ENCODE measurements at places on chromosomes 2 and 18.

- no peak for DNase-seq
Observed at GRCh38 chr2:19725392-19725791, 176.4 kb downstream of the TTC32 start.

GRCh38 chr2:112181571-112182290 is 43.5 kb downstream of the FBLN7 start:
- DNase-seq: no peak

DNA sequence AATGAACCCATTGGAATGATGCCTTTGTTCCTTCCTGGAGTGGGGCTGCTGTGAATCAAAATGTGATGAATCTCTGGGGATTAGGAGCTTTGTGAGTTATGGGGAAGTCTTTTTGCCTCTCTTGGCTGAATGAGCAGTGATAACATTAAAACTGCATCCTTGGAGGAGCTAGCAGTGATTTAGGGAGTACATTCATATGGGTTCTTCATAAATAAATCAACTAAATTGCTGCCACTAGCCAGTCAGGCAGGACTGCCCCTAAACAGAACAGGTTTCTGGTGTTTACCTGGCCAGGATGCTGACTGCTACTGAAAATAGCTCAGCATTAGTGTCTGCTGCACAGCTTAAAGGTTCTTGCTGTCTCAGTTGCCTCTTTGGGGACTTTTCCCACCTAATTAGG is 244.5 kb upstream of the MEX3C start:
- DNase-seq: no peak

DNA sequence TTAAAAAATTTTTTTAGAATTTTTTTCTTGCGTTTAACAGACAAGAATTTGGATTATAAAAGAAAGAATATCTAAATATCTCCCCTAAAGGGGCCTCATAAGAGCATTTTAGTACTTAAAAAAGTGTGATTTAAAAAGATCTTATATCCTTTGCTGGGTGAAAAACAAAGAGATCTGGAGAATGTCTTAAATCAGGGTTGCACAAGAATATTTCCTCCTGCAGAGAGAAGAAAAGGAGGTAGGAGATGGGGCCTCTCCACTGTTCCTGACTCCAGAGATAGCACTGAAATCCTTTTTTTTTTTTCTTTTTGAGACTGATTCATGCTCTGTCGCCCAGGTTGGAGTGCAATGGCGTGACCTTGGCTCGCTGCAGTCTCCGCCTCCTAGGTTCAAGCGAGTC is 68.5 kb upstream of the OSR1 start:
- no peak for DNase-seq

GRCh38 chr18:78408623-78409022 is 571.0 kb upstream of the SALL3 start:
- DNase-seq: no peak

GRCh38 chr18:45932708-45933107 is 34.4 kb downstream of the EPG5 start:
- no peak for DNase-seq

DNA sequence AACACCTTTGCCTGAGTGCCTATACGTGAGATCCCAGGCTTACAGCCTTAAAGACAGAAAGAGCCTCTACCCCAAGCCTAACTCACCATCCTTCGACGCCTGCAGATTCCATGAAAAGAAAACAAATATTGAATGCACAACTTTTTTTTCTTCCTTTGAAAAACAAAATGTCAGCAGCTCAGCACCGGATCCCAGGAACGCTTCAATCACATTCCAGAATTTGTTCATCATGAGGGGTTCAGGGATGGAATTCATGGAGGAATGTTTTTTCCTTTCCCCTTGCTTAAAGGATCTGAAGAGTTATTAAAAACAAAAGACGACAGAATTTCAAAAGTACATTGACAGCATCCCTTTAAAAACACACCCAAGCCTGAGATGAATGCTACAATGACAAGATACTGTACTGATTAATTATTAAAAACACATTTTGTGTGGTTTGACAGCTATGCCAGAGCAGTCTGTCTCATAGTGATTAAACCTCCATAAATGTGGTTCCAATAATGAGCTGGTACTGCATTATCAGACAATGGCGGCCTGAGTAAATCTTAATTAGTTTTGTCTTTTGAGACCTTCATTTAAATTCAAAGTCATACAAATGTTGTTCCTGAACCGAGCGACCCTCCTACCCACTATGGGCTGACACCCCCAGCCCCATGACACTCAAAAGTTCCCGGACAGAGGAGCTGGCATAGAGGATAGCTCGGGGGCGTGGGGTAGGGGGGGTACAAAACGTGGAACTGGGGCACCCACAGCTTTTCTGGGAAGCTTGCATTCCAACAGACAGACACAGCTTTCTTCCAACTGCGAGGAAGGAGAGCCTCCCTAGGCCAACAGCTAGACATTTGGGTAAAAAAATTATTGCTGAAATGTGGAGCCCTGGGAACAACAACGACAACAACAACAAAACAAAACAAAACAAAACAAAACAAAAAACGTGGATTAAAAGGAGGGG is 227.5 kb downstream of the TTC32 start:
- DNase-seq: no peak

DNA sequence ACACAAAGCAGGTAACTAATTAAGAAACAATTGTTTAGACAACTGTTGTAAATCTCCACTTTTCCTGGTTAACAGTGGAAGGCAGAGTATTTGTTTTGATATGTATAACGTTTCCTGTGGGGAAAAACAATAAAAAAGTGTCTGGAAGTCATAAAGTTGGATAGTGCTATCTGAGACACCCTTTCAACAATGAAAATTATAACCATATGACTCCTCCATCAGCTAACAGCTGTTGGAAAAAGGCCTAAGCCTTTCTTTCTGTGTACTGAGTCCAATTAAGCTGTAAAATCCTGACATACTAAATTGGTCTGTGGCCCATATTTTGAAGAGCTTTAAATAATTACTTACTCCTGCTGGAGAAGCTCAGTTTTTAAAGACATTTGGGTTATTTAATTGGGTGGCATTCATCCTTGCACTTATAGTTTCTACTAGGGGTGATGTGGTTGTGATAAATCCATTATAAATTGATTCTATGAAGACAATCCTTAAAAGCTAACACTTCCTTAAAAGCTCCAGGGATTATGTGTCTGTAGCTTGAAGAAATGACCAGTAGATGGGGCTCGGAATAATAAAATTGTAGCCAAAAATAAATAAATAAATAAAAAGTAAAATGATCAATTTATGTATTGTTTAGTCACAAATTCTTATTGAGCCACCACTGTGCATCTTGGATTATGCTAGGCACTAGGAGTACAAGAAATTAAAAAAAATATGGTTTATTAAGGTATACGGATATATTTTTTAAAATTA is 698.1 kb upstream of the NXPH2 start:
- DNase-seq: no peak

DNA sequence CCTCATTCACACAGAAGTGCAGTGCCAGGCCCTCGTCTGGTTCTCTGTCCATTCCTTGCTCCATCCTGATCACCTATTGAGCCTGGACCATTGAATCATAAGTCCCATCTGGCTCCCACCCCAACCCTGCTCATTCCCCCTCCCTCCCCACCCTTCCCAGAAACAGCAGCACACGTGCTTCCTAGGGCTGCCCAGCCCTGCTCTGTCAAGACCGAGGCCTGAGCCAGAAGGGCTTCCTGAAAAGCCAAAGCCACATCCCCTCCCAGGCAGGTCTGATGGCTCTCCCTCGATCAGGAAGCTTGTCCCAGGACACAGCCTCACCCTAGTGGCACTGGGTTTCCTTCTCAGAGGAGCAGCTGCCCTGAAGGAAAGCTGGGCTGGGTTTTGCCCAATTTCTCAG is 79.8 kb upstream of the FZD7 start:
- DNase-seq: no peak

GRCh38 chr2:102826904-102827303 is 65.1 kb downstream of the TMEM182 start:
- DNase-seq: no peak

DNA sequence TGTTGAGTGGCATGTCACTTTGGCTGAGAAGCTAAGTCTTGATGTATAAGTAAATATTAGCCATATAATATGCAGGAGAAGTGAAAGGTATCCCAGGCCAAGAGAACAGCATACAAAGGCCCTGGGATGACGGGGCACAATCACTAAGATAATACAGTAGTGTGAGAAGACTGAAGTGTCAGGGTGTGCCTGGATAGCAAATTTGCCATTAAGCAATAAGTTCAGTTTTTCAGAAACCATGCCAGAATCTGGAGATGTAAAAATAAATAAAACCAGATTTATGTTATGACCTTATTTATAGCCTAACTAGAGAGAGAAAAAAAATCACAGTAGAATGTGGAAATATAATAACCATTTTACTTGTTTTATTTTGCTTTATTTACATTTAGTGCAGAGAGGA is 1858.7 kb upstream of the CELF4 start:
- no peak for DNase-seq

- no peak for DNase-seq
Observed at GRCh38 chr2:154710685-154711084, 12.2 kb downstream of the KCNJ3 start.

- no peak for DNase-seq
Observed at GRCh38 chr2:232328032-232328422, 50.5 kb upstream of the ALPP start.

DNA sequence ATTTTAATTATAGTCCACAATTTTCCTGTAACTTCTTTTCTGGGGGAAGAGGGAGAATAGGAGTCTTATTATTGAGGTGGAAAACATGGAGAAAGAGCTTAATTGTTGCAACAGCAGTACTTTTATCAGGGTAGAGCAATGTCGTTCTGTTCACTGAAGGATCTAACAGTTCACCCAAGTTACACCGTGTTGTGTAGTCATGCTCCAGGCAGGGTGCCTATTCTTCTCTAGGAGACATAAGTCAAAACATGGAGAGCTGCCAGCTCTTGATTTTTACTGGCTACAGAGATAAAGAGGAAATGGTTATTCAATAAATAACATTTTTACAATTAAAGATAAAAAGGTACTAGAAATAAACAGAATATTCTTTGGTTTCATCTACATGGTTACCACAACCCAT is 594.3 kb upstream of the NETO1 start:
- no peak for DNase-seq

GRCh38 chr2:197130318-197130717 is 180.3 kb downstream of the ANKRD44 start:
- no peak for DNase-seq
